ENCODE measurements at places on chromosomes 5 and 9.

DNA sequence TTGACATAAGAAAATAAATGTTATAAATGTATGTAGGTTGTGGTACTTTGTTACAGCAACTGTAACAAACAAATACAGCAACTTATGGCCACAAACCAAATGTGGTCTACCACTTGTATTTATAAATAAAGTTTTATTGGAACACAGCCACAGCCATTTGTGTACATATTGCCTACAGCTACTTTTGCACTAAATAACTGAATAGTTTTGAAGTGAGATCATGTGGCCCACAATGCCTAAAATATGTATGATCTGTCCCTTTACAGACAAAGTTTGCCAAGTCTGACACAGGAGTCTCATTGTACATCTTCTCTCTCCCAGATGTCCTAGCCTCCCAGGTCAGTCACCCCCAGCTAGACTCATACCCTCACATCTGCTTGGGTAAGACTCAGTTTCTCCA, 283.6 kb upstream of the PRDM9 start:
- DNase-seq: no peak

GRCh38 chr5:152884006-152884405, 478.9 kb upstream of the NMUR2 start:
- no peak for DNase-seq

- DNase-seq: peak; percentile 34
Measured at GRCh38 chr5:39266442-39266841, 47.1 kb upstream of the FYB1 start.

- peak; percentile 75 for DNase-seq
Measured at GRCh38 chr5:138068742-138069600, 14.9 kb upstream of the WNT8A start.

- DNase-seq: no peak
Measured at GRCh38 chr9:81264516-81264915, 424.8 kb downstream of the TLE1 start.

DNA sequence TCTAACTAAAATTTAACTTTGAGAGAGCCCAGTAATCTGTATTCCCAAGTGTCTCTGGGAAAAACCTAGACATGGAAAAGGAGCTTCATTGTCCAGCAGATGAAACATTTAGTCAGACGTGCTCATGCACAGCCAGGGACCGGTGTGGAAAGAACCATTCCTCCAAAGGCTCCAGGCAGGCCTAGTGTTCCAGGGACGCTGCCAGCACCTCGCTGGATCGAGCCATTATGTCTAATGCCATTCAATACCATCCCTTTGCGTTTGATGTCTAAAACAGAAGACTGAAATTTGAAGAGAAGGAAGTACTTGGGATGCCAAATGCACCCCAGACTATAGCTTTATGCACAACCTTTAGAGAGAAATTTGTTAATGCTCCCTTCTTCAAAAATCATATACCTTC, 1.4 kb upstream of the CHSY3 start:
- no peak for DNase-seq

DNA sequence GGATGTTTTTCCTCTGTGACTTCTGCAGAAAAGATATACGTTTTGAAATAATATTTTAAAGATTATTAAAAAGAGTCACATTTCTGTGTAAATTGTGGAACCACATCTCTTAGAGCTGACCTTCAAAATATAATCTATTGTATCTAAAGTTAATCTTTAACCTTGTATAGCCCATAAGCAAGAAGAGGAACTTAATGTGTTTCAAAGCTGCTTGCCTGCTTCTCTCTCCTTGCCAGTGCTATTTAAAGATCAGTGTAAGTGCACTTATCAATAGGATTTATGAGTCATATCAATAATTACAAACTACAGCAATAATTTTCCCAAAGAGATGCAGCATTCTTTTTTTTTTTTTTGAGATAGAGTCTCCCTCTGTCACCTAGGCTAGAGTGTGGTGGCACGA, 29.4 kb upstream of the GDA start:
- DNase-seq: no peak

Measured in fibroblast of skin of scalp (primary cell).